ENCODE measurements at places on chromosomes 5 and 9. TPM values are rescaled to one million over a fixed set of nuclear protein-coding genes. Genes with fewer than 3 reads are reported as not detected.

- H3K4me3 ChIP-seq = no peak overlapping the region
- no peaks in the 10 kb centered on the region for H3K4me1 ChIP-seq
- DNase-seq = peak; percentile 4
- peak overlapping the region; percentile 32 for H3K27ac ChIP-seq
- no peaks in the 10 kb centered on the region for H3K36me3 ChIP-seq
Measured at GRCh38 chr5:179243333-179243732, 101.9 kb downstream of the ADAMTS2 start.

GRCh38 chr5:848671-849111 lies 2.1 kb downstream of the ZDHHC11 start:
- H3K36me3 ChIP-seq = no peaks in the 10 kb centered on the region
- no peak for DNase-seq
- H3K27ac ChIP-seq = no peak overlapping the region
- peaks cover 31% of the 10 kb centered on the region for H3K27me3 ChIP-seq

GRCh38 chr5:137997726-137998213 lies 35.1 kb downstream of the FAM13B start:
- H3K4me3 ChIP-seq = no peak overlapping the region
- no peaks in the 10 kb centered on the region for H3K36me3 ChIP-seq
- no peak for DNase-seq
- H3K27ac ChIP-seq = no peak overlapping the region
- peaks cover 4% of the 10 kb centered on the region for H3K4me1 ChIP-seq

DNA sequence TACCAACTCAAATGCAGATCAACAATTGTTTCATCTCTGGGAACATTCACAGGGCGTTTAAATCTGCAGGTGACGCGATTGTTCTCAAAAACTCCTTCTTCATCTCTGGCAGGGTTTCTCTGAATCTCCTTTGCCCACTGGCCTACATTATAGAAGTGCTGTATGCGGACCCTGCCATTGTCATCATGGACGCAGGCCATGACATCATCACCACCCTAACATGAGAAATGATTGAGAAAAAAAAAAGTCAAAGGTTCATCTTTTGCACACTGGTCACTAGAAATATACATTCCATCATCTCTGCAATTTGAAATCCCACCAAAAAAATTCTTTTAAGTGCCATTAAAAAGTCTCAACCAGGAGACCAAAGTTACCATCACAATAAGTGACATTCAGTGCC lies 21.6 kb upstream of the TMEM245 start:
- H3K27ac ChIP-seq = no peak overlapping the region
- DNase-seq = no peak
- H3K36me3 ChIP-seq = no peaks in the 10 kb centered on the region
- H3K27me3 ChIP-seq = no peaks in the 10 kb centered on the region

- H3K4me1 ChIP-seq = no peaks in the 10 kb centered on the region
- no peak overlapping the region for H3K4me3 ChIP-seq
- no peak overlapping the region for H3K27ac ChIP-seq
- H3K27me3 ChIP-seq = no peaks in the 10 kb centered on the region
Measured at GRCh38 chr5:71880536-71880935, 161.5 kb downstream of the CARTPT start.

- no peak overlapping the region for H3K27ac ChIP-seq
- no peak for DNase-seq
- H3K4me3 ChIP-seq = no peak overlapping the region
- H3K36me3 ChIP-seq = no peaks in the 10 kb centered on the region
- no peaks in the 10 kb centered on the region for H3K4me1 ChIP-seq
- H3K27me3 ChIP-seq = no peaks in the 10 kb centered on the region
Measured at GRCh38 chr5:22514231-22514630, 338.9 kb downstream of the CDH12 start.

DNA sequence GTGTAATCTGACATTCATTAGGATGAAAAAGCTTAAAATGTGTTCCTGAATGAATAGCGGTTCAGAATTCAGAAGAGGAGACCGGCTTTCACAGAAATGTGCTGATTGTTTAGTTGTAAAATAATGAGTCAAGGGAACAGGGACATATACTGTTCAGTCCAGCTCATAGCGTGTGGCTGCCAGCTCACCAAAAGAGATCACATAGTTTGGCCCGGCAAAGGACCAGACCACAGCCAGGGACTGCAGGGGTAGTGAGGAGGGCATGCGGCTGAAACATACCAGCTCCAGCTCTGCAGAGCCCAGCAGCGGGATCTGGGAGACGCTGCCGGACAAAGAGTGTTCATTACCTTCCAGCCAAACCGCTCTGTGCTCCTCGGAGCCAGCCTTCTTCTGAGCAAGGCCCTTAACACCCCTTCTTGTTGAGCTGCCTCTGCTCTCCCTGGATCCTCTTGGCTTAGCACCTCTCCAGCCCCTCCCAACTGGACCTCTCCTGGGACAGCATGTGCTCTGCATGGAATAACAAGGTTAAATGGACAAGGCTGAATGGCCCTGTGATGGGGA lies 116.8 kb upstream of the CNTLN start:
- no peaks in the 10 kb centered on the region for H3K4me1 ChIP-seq
- DNase-seq = no peak
- no peak overlapping the region for H3K27ac ChIP-seq
- no peaks in the 10 kb centered on the region for H3K27me3 ChIP-seq

DNA sequence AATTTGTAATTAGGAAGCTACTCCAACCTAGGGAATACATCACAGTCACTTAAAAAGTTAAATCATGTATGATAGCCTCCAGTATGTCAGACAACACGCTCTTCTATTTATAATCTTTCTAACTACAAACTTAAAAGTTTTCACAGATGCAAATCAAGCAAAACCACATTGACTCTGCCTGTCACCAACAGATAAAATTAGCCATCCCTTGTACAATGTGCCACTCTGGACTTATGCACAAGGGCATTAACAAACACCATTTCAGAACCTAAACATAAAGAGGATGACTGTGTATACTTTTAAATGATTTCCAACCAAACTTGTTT lies 14.7 kb downstream of the ERP44 start:
- H3K4me3 ChIP-seq = no peak overlapping the region
- DNase-seq = no peak
- H3K27me3 ChIP-seq = no peaks in the 10 kb centered on the region
- H3K27ac ChIP-seq = no peak overlapping the region
- no peaks in the 10 kb centered on the region for H3K4me1 ChIP-seq

DNA sequence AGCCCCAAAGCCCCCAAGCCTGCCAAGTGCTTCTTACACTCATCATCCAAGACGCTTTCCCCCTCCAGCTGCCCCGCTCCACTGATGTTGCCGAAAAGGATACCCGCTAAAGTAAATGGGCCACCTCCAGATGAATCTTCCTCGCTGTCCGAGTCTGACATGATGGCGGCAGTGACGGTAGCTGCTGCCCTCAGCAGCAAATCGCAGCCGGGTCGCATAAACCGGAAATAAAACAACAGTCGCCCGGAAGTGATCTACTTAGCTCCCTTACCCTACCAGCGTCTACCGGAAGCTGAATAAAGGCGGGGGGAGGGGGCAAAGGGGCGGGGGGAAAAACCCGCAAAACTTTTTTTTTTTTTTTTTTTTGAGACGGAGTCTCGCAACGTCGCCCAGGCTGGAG lies at the start of gene TAF1L:
Gene TAF1L, minus strand, starts transcription at position 308 of the 400 bp plus-strand sequence. Its CDS starts 90 bp downstream, at position 218.
- H3K27me3 ChIP-seq = no peaks in the 10 kb centered on the region
- no peak within 1 kb of the TSS for H3K4me3 ChIP-seq
- DNase-seq = no peak
- no peaks in the 10 kb centered on the region for H3K36me3 ChIP-seq
- no peak within 1 kb of the TSS for H3K27ac ChIP-seq
- H3K4me1 ChIP-seq = no peaks in the 10 kb centered on the region

The ORM2 gene
- total RNA-seq = not detected

The CCDC152 gene
- not detected for total RNA-seq

The HARS2 gene
- total RNA-seq = 36.6 TPM

The SIMC1 gene
- 16.1 TPM for total RNA-seq
